ENCODE measurements at places on chromosomes 1 and 21. TPM values are rescaled to one million over a fixed set of nuclear protein-coding genes. Genes with fewer than 3 reads are reported as not detected.

PKNOX1 gene
- 17.6 TPM for total RNA-seq

- peaks cover 3% of the 10 kb centered on the region for H3K27me3 ChIP-seq
- no peak overlapping the region for H3K4me3 ChIP-seq
- H3K27ac ChIP-seq = no peak overlapping the region
- no peaks in the 10 kb centered on the region for H3K36me3 ChIP-seq
- peaks cover 2% of the 10 kb centered on the region for H3K4me1 ChIP-seq
Measured at GRCh38 chr1:205658943-205659581, 21.2 kb downstream of the SLC45A3 start.

FAM177B gene
- not detected for total RNA-seq

DNA sequence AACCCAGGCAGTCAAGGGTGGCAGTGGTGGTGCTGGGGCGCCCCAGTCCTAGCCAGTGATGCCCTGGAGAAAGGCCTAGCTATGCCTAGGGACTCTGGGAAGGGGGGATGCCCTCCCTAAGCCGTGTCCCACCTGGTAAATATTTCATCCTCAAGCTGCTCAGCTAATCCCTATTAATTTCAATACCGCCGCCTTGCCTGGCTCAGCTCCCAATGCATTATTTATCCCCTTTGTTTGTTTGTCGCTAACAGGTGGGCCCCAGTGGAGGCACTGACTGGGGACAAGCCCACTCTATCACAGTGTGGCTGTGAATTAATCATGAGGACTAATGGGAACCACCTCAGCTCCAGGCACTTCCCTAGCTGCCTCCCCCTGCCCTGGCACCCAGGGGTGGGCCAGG is 22.5 kb downstream of the DMAP1 start:
- H3K4me3 ChIP-seq = no peak overlapping the region
- H3K36me3 ChIP-seq = peaks cover 8% of the 10 kb centered on the region
- no peak for DNase-seq
- H3K27ac ChIP-seq = no peak overlapping the region

- DNase-seq = no peak
- no peak overlapping the region for H3K4me3 ChIP-seq
- no peaks in the 10 kb centered on the region for H3K36me3 ChIP-seq
- H3K27ac ChIP-seq = no peak overlapping the region
Measured at GRCh38 chr1:81967951-81968350, 167.2 kb downstream of the ADGRL2 start.

DNA sequence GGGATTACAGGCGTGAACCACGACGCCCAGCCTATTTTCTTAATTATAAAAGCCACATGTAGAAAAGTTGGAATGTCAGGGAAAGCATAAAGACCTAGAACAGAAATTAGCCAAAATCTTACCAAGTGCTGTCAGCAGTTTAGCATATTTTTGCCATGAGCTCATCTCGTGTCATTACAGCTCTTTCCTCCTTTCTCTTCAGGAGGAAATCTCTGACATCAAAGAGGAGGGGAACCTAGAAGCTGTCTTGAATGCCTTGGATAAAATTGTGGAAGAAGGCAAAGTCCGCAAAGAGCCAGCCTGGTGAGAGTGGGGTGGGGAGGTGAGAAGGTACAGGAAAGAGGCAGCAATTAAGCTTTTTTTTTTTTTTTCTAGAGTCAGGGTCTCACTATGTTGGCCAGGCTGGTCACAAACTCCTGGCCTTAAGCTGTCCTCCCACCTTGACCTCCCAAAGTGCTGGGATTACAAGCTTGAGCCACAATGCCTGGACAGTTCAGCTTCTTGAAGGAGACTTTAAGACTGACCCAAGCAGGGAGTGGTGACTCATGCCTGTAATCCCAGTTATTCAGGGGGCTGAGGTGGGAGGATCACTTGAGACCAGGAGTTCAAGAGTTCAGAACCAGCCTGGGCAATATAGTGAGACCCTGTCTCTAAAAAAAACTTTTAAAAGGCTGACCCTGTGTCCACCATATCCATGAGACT is 8.4 kb upstream of the BGLAP start:
- no peak for DNase-seq
- H3K27me3 ChIP-seq = no peaks in the 10 kb centered on the region
- peaks cover 2% of the 10 kb centered on the region for H3K4me1 ChIP-seq
- no peak overlapping the region for H3K27ac ChIP-seq
- H3K36me3 ChIP-seq = peaks cover 36% of the 10 kb centered on the region
- no peak overlapping the region for H3K4me3 ChIP-seq

GRCh38 chr1:116733476-116734365 is 20.5 kb upstream of the CD2 start:
- peaks cover 33% of the 10 kb centered on the region for H3K4me1 ChIP-seq
- no peaks in the 10 kb centered on the region for H3K27me3 ChIP-seq
- H3K4me3 ChIP-seq = no peak overlapping the region
- no peaks in the 10 kb centered on the region for H3K36me3 ChIP-seq
- no peak overlapping the region for H3K27ac ChIP-seq

- H3K27me3 ChIP-seq = no peaks in the 10 kb centered on the region
- H3K4me1 ChIP-seq = peaks cover 58% of the 10 kb centered on the region
- peak; percentile 33 for DNase-seq
- H3K4me3 ChIP-seq = no peak overlapping the region
- no peaks in the 10 kb centered on the region for H3K36me3 ChIP-seq
Measured at GRCh38 chr1:91877574-91878208, 8.3 kb downstream of the TGFBR3 start.

LEMD1 gene
- not detected for total RNA-seq

- no peak overlapping the region for H3K27ac ChIP-seq
- H3K27me3 ChIP-seq = peaks cover 42% of the 10 kb centered on the region
- no peak overlapping the region for H3K4me3 ChIP-seq
- DNase-seq = no peak
Measured at GRCh38 chr1:38781872-38782617, 77.5 kb downstream of the RRAGC start.

UTS2 gene
- total RNA-seq = not detected

MSH4 gene
- total RNA-seq = 0.27 TPM

DNA sequence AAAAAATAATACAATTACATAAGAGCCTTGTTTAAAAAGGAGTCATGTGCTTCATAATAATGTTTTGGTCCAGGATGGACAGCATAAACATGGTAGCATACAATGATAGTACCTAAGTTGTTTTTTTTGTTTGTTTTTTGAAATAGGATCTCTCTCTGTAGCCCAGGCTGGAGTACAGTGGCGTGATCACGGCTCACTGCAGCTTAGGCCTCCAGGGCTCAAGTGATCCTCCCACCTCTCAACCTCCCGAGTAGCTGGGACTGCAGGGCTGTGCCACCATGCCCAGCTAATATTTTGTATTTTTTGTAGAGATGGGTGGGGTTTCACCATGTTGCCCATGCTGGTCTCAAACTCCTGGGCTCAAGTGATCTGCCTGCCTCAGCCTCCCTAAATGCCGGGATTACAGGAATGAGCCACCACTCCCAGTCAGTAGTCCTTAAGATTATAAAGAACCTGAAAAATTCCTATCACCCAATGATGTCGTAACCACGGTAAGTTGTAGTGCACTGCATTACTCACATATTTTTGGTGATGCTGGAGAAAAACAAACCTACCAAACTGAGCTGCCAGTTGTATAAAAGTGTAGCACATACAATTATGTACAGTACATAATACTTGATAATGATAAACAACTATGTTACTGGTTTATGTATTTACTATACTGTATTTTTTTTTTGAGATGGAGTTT is 22.4 kb upstream of the RCOR3 start:
- H3K4me3 ChIP-seq = no peak overlapping the region
- H3K27ac ChIP-seq = no peak overlapping the region

MRPS15 gene
- 122 TPM for total RNA-seq

DNA sequence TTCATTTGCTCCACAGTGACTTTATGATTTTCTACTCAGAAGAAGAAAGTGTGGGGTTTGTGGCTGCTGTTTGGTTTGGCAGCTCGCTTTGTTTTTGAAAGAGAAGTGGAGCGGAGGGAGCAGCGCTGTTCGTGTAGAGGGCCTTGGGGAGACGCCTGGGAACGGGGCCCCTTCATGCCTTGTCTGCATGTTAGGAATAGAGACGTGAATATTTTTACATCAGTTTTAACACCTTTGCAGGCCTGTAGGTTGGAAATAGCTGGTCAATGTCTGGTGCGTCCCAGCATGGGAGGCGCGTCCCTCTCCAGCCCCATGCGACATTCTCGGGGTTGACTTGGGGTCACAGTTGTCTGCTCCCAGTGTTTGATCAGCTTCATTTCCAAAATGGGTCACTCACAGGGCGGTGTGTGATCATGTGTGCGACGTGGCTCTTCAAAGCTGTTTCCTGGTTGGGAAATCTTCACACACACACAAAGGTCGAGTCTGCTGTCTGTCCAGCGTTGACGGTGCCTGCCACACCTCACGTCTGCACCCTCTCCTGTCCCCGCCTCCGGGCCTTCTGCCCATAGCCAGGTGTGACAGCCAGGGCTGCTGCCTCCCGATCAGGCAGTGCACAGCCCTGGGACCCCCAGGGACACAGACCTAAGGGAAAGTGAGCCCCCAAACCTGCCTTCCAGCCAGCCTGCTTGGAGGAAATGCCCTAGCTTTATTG is 149.2 kb downstream of the PSMG1 start:
- peaks cover 5% of the 10 kb centered on the region for H3K27me3 ChIP-seq
- H3K4me1 ChIP-seq = no peaks in the 10 kb centered on the region
- H3K27ac ChIP-seq = no peak overlapping the region
- no peak overlapping the region for H3K4me3 ChIP-seq

DNA sequence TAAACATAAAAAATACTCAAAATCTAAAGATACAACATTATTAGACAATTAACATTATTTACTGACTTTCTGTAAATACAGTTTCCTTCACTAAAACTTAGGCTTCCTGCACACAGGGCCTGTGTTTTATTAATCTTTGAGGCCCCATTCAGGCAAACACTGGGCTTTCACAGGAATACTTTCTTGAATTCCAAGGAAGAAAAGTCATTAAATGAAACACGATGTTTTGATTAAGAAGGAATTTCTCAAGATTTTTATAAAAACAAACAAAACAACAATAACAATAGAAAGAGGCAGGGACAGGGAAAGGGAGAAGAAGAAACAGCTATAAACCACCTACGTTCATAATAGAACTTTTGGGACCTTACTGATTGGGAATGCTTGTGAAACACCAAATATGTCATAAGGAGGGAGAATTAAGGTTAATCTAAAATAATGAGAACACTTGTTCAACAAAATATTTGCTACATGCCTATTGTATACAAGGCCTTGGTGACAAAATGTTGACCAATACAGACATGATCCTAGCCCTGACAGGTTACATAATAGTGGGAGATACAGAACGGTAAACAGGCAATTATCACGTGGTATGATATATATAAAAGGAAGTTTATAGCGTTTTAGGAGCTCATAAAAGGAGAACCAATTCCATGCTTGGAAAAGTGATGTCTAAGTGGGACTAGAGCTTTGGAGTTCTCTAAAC is 3.6 kb downstream of the DDAH1 start:
- H3K27me3 ChIP-seq = peaks cover 51% of the 10 kb centered on the region
- no peak overlapping the region for H3K27ac ChIP-seq
- H3K4me3 ChIP-seq = no peak overlapping the region
- DNase-seq = no peak
- no peaks in the 10 kb centered on the region for H3K36me3 ChIP-seq

DNA sequence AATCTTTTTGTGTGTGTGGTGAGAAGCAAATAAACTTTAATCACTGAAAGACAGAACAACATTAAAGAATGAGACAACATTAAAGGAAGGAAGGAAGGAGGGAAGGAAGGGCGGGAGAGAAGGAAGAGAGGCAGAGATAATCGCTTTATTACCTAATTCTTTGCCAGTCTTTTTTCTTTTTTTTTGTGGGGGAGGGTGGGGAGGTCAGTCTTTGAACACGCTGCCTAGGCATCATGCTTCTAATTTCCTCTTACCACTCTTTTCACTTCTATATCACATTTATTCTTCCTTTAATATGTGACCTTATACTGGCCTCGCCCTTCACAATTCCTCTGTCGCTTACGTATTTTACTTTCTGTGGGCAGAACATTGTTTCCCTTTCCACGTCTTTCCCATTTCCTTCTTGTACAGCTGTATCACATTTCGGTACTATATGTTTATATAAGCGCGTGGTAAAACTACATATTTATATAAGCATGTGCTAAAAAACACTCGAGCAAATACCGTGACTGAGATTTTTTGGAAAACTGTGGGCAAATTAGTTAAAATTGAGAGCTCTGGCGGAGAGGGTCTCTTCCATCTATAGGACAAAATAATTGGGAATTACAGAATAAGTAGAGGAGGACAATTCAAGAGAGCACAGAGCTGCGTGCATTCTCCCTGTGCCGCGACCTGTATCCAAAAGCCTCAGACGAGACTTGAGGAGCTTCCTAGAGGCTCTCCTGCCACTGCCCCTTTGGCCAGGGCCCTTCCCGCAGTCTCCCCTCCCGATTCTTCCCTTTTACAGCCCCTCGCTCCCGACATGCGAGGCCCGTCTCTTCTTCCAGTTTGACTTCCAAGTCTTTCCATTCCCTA is 823 bp upstream of the PRKAA2 start:
- H3K36me3 ChIP-seq = no peaks in the 10 kb centered on the region
- H3K27me3 ChIP-seq = peaks cover 50% of the 10 kb centered on the region
- DNase-seq = no peak
- no peak overlapping the region for H3K27ac ChIP-seq

GBP3 gene
- 1.8 TPM for total RNA-seq

DNA sequence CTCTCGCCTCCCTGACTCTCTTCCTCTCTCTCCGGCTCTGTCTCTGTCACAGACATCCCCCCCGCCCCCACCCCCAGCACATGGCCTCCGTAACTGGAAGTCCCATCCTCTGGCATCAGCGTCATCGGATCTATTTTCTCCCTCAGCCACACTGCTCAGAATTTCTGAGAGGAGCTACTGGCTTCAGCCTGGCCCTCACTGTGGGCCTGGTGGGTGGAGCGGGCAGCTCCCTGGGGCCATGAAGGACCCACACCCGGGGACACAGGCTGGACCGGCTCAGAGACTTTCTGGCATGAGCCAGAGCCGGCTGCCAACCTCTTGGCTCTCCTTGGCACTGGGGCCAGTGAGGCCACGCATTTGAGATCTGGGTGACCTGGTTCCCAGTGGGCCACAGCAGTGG is 61.2 kb upstream of the CASZ1 start:
- H3K4me3 ChIP-seq = no peak overlapping the region
- peaks cover 4% of the 10 kb centered on the region for H3K27me3 ChIP-seq
- H3K4me1 ChIP-seq = no peaks in the 10 kb centered on the region
- H3K36me3 ChIP-seq = no peaks in the 10 kb centered on the region
- no peak for DNase-seq

DNA sequence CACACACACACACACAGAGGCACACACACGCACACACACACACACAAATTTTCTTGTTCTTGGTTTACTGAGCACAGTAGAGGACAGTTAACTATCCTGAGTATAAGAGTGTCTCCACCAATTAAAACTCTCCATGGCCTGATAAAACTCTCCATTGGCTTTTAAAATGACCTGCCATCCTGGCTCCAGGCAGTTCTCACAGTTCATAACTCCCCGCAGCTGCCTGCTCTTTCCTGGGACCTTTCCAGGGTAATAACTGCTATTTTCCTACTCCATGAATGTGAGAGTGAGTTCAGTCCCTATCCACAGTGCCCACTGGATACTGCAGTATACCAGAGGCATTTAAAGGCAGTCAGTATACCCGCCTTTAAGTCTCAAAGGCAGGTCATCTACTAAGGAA is 351.5 kb downstream of the PLPP3 start:
- H3K36me3 ChIP-seq = no peaks in the 10 kb centered on the region
- no peaks in the 10 kb centered on the region for H3K4me1 ChIP-seq
- no peak overlapping the region for H3K27ac ChIP-seq

GRCh38 chr1:212179394-212180076 is 105.7 kb upstream of the PPP2R5A start:
- no peaks in the 10 kb centered on the region for H3K27me3 ChIP-seq
- H3K27ac ChIP-seq = no peak overlapping the region
- DNase-seq = peak; percentile 18

GNG4 gene
- total RNA-seq = not detected

GRCh38 chr21:34086887-34087306 is 13.5 kb downstream of the MRPS6 start:
- DNase-seq = no peak
- no peak overlapping the region for H3K27ac ChIP-seq
- no peaks in the 10 kb centered on the region for H3K27me3 ChIP-seq
- peaks cover 50% of the 10 kb centered on the region for H3K4me1 ChIP-seq
- H3K4me3 ChIP-seq = no peak overlapping the region
- peaks cover 24% of the 10 kb centered on the region for H3K36me3 ChIP-seq

Measured in activated naive CD4-positive, alpha-beta T cell treated with anti-CD3 and anti-CD28 coated beads for 36 hours (primary cell).